Immature natural killer cell (primary cell): ENCODE measurements at places on chromosomes 5 and 9. TPM values are rescaled to one million over a fixed set of nuclear protein-coding genes. Genes with fewer than 3 reads are reported as not detected.
A peak's percentile ranks its signal among the peaks of the same experiment; 100 is the strongest.

MZB1 gene
- 1.3 TPM for polyA plus RNA-seq

- no peak overlapping the region for H3K4me3 ChIP-seq
- peaks cover 7% of the 10 kb centered on the region for H3K4me1 ChIP-seq
- no peak overlapping the region for H3K27ac ChIP-seq
- H3K27me3 ChIP-seq, result peaks cover 3% of the 10 kb centered on the region
- no peaks in the 10 kb centered on the region for H3K36me3 ChIP-seq
- DNase-seq, result no peak
Observed at GRCh38 chr9:109889456-109889855, 109.5 kb downstream of the PALM2AKAP2 start.

DNA sequence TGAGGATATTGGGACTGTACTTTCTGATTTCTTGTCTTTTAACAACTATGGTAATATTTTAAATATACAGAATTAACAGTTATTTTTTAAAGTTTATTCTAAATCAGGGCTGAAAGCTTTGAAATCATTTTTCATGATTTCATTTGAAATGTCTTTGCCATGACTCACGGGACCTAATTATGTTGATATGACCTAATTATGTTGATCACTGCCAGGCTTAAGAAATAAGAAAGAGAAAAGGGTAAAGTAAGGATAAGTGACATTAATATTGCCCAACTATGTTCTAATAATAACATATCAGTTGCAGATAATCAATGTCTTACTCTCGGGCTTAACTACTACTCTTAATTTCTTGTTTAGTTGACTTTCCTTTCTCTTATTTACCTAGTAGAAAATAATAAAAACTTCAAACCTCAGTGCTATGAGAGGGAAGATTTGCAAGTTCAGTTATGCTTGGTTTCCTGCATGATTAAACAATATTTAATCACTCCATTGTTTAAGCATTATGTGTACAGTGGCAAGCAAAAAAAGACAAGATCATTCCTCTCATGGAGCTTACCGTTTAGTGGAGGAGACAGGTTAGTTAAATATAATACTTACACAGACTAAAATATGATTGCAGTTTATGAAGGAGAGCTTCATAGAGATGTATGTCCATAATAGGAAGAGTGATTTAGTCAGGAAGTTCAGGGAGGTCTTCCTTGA, 67.0 kb upstream of the EIF4EBP3 start:
- DNase-seq, result no peak
- no peak overlapping the region for H3K4me3 ChIP-seq
- H3K27ac ChIP-seq, result peak overlapping the region; percentile 61
- peaks cover 14% of the 10 kb centered on the region for H3K36me3 ChIP-seq

DNA sequence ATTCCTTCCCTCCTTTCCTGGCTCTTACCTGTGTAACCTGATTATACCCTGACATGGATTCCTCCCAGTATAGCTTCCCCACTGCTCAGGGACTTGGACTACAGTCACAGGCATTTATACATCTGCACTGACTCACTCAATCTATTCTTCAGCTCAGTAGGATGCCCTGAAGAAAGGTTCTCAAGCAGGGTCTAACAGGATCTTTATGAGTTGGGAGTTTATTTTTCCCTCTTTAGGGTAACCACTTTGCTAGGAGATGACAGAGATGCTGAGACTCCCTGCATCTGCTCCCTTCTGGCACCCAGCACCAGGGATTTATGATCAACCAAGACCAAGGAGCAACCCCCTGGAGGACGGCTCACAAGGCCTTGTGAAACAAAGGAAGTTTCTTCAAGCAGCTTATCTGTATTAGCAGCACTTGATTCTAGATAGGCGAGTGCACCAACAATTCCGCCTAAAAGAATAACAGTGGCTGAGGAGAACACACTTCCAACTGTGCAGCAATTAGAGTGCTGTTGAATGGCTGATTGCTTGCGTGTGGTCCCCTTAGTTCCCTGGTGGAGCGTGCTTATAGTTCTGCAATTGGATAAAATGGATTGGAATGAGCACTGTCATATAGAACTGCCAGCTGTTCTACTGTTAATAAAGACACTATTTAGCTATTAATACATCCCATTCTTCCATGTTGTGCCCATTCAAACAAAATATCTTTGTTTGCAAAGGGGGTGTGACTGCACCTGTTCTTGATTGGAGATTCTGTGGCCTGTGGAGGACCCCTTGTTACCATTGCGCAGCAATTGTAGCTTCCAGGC, 482.6 kb downstream of the ZNF608 start:
- no peaks in the 10 kb centered on the region for H3K4me1 ChIP-seq
- H3K27ac ChIP-seq, result no peak overlapping the region
- H3K4me3 ChIP-seq, result no peak overlapping the region
- no peak for DNase-seq
- no peaks in the 10 kb centered on the region for H3K27me3 ChIP-seq

DNA sequence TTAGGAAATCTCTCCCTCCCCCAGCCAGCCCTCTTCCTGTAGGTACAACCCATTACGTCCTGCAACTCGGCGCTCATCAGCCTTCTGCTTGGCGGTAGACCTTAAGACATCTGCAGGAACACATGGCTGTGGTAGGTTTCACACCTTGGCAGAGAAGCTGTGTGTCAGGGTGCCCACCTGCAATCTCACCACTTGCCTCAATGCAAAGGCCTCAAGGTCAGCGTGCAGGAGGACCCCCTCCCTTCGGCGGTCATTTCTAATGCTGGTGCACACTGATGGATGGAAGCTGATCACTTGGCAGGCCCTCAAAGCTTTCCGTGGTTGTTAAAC, 67.3 kb downstream of the CRB2 start:
- H3K4me3 ChIP-seq, result no peak overlapping the region
- no peak overlapping the region for H3K27ac ChIP-seq
- no peaks in the 10 kb centered on the region for H3K27me3 ChIP-seq
- H3K4me1 ChIP-seq, result no peaks in the 10 kb centered on the region

- no peak for DNase-seq
- H3K4me3 ChIP-seq, result no peak overlapping the region
- no peak overlapping the region for H3K27ac ChIP-seq
- peaks cover 5% of the 10 kb centered on the region for H3K27me3 ChIP-seq
- H3K36me3 ChIP-seq, result peaks cover 4% of the 10 kb centered on the region
Observed at GRCh38 chr9:17907779-17908508, 329.1 kb downstream of the SH3GL2 start.
